Fibroblast of lung (primary cell): ENCODE measurements at places on chromosomes 5 and 9.
A peak's percentile ranks its signal among the peaks of the same experiment; 100 is the strongest.

- DNase-seq = no peak
Observed at GRCh38 chr9:106304401-106304920, 558.5 kb upstream of the ZNF462 start.

GRCh38 chr5:43000914-43001313 lies 39.2 kb downstream of the ANXA2R start:
- DNase-seq = no peak

DNA sequence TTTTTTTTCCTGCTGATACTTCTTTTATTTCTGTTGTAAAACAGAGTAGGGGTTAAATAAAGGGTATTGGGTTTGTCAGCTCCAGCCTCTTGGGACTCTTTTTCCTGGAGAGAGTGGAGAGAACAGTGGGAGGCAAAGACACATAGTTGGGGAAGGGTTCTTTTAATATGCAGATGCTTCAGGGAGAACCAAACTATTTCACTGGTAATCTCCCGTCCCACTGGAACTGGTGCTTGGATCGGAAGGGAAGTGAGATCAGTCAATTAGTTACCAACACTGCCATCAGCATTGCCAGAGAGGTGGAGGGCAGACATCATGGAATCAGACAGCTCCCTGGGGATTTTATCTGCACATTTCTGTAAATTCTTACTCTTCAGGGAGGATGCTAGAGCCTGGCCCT lies 47.6 kb upstream of the ELOVL7 start:
- DNase-seq = no peak

- DNase-seq = no peak
Observed at GRCh38 chr5:31770998-31771397, 132.1 kb downstream of the PDZD2 start.

GRCh38 chr5:127010362-127010761 lies 20.0 kb downstream of the MARCHF3 start:
- no peak for DNase-seq

- peak; percentile 100 for DNase-seq
Observed at GRCh38 chr9:79571309-79572031, at the start of gene TLE4. Gene TLE4 (plus strand): TSS chr9:79571965. CDS start chr9:79572791, 826 bp downstream.

- peak; percentile 61 for DNase-seq
Observed at GRCh38 chr5:72556351-72557166, 49.3 kb upstream of the ZNF366 start.
